ENCODE measurements at places on chromosomes 2 and 18.

DNA sequence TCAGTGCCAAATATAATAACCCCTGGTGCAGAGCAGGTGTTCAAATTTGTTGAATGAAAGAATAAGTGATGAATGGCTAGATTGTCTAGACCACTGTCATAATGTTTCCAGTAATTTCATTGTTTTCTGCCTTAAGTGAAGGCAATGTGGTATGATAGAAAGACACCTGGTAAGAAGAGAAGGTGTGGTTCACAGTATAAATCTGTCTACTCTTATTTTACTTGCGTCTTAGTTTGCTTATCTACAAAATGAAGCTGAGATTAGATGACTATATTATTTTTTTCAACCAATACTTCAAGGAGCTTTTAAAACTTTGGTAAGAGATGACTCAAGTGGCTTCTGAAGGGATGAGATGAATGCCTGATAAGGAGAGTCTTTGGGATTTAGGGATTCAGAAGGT lies 788.4 kb downstream of the EPHA4 start:
- DNase-seq, result no peak

DNA sequence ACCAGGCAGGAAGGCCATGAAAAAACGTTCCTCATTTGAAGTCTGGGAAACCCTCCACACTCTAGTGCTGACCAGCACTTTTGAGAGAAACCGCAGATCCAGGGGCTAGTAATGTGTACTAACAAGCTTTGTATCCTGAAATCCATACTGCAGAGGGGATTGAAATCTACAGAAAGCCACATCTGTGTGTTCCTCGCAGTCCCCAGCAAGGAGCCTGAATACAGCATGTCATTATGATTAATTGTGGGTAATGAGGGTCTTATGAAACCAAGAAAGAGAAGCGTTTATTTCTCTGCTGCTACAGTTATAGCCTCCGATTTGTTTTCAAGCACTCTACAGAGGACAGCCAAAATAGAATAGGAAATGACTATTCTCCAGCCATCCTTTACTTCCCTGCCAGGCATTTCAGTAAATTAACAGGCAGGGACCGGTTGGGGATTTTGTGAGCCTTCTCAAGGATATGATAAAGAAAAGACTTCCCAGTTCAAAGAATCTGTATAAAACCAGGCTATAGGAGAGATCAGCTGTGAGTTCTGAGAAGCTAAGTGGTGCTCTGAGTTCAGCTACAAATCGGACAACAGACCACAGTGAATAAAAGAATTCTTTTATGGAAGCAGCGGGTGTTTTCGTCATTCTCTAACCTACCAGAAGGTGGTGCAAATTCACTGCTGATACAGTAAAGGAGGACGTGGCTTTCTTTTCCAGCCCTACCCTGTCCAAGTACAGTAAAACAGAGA lies 133.4 kb downstream of the INSIG2 start:
- no peak for DNase-seq

GRCh38 chr2:219369447-219369861 lies 18.3 kb downstream of the DNPEP start:
- DNase-seq, result no peak

DNA sequence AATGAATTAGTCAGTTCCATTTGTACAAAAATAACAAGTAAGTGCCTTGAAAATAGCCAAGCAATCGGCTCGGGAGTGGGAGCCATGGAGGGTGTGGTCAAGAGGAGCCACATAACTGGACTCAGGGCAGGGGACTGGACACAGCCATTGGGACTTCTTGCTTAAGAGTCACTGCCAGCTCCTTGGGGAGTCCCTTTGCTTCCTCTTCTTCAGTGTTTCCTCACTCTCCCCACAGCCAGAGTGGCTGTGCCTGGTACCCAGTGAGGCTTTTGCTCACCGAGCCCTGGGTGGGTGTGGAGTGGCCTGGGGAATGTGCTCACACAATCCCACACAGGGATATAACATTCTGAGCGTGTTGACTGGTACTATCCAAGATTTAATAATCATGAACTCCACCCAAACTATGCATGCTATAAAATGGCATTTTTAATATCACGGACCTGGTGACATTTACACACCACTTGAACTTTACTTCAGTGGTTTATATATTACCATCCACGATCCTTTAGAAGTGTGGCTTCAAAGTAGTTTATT lies 94.6 kb downstream of the PTGR3 start:
- no peak for DNase-seq

DNA sequence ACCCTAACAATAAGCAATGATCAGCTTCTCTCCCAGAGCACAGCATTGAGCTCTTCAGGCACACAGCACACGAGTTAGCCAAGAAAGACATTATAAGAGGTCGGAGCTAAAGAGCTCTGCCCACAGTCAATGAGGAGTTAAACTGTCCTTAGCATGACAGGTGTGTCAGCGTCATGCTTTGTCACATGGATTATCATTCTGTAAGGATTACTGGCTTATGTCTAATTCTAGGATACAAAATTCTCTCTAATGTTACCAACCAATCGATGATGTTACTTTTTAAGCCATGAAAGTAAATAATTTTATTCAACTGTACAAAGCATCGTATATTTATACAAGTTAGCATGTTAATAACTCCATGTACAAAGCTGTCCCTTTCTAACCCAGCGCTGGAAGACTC lies 108.8 kb downstream of the ZNF236 start:
- no peak for DNase-seq

GRCh38 chr2:236459393-236459792 lies 110.2 kb upstream of the ACKR3 start:
- DNase-seq, result no peak

Data from left renal cortex interstitium (tissue), 4 donors.